ENCODE measurements at places on chromosomes 7 and 10.

DNA sequence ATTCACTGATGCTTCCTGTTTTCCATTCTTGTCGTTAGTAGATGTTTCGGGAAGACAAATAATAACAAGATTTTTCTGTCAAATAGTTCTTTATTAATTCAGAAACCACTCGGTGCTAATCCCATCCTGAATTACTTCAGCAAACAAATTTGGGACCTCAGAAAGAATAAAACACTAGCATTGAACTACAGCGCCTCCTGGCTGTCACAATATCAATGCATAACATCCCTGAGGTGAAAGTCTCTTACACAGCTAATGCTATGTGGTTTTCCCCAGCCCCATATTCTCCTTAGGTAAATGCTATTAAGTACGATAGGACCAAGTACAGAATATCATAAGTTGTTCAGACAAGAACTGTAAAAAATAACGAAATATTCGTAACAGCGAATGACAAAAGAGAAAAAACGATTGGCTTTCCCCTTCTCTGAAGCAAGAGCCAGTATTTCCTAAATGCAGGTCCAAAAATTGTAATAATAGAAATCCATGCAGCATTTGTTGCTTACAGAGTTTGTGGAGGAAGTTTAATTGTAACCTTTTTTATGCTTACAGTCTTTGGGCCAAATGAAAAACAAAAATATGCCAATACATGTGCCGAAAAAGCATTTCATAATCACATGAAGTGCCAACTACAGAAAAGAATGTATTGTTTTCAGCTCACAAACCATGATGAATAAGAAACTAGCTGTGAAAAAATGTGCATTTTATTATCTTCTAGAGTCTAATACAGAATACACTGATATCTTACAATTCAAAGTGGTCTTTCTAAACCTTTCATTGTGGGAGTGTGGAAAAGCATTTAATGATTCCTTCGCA is 47.3 kb downstream of the MYPN start:
- DNase-seq = peak; percentile 33

DNA sequence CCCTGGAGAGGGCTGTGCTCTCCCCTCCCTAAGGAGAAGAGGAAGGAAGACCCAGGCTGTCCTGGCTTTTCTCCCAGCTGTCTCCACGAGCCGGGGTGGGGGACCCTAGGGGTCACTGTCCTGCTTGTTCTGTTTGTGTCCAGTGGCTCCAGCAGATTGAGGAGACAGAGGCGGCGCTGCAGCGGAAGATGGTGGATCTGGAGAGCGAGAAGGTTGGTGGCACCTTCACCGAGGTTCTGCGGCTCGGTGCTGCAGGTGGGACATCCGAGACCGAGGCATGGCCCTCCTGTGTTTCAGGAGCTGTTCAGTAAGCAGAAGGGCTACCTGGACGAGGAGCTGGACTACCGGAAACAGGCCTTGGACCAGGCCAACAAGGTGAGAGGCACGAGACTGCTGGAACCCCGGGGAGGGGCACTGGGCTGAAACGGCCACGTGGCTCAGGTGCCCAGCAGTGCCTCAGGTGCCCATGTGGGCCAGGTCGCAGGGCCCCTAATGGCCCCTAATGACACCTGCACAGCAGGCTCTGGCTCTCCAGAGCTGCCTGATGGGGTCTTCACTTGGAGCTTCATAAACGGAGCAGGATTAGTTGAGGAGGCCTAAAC is 33.0 kb upstream of the DPYSL4 start:
- DNase-seq = no peak

DNA sequence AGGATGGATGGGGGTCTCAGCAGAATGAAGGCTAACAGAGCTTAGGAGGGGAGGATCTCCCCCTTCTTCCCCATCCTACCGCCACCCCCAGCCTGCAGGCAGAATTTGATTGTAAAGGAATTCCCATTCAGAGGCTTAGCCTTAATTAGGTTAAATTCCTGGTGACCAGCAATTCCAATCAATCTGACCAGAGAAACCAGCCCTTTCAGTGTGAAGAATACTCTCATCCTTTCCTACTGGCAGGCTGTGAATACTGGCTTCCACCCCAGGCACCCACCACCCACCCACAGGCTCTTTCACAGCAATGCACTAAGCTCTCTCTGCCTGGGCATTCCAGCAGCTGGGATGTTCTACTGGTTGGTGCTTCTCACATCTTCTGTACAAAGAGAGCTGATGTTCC is 137.9 kb upstream of the LYZL1 start:
- no peak for DNase-seq

DNA sequence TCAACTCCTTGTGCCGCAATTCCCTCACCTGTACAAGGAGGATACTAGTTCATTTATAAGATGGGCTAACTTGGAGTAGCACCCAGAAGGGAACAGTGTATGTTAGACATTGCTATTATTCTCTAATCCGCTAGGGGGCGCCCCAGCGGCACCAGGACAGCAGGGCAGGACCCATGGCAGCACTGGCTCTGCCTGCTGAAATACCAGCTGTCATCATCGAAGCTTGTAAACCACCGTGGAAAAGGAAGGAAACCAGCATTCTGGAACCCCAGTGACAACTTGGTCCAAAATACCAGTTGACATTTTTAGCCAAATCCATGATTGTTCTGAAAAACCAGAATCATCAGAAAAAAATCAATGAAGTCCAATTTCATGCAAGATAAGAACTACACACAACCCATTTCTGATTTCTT is 134.4 kb downstream of the ITGA8 start:
- peak; percentile 26 for DNase-seq

DNA sequence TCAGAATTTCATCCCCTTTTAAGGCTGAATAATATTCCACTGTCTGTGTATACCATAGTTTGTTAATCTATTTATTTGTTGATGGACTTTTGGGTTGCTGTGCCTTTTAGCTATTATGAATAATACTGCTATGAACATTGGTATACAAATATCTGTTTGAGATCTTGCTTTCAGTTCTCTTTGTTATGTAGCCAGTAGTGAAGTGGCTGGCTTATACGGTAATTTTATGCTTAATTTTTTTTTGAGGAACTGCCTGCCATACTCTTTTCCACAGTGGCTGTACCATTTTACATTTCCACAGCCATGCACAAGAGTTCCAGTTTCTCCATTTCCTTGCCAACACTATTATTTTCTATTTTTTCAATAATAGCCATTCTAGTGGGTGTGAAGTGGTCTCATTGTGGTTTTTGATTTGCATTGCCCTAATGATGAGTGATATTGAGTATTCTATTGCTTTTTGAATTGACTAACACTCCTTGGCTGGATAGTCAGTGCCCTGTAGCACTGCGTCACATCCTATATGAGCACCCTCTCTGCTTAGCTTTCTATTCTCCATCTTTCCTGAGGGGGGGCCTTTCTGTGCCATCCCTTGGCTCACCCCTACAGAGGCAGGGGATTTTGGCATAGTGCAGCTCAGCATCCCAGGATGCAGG is 29.4 kb upstream of the RAPGEF5 start:
- no peak for DNase-seq

GRCh38 chr7:102004229-102004628 is 186.8 kb downstream of the CUX1 start:
- DNase-seq = no peak

DNA sequence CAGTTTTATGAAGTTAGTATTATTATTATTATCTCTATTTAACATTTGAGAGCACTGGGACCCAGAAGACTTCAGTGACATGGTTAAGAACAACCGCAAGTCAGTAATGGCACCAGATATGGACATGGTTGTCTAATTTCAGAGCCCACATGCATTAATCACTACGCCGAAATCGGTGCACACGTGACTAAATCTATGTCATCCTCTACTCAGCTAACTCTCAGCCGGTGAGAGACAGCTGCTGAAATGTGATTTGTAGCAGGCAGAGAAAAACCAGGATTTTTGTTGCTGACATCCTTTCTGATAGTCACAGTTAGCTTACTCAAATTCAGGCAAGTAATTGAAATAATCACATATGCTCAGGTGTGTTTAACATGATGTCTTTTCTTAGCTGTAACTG is 127.7 kb downstream of the SPAG6 start:
- no peak for DNase-seq

GRCh38 chr7:133409966-133410365 is 157.1 kb downstream of the EXOC4 start:
- DNase-seq = no peak

DNA sequence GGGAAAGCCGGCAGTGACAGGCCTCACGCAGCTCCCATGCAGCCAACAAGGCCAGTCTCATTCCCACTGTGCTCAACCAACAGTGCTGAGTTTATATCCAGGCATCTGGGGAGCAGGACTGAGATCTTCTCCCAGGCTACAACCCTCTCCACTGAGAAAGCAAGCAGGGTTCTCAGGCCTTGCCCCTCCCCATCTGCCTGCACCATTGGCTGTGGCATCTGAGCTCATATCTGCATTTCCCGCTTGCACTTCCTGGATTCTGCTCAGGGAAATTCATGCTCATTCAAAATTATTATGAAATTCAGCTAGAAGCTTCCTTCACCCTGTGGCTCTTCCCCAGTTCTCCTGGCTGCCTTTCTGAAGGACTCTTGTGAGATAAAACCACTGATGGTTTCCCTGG is 1029.0 kb downstream of the GRM8 start:
- no peak for DNase-seq

- no peak for DNase-seq
These were observed 1.0 kb downstream of the INMT start for GRCh38 chr7:30752979-30753378.

DNA sequence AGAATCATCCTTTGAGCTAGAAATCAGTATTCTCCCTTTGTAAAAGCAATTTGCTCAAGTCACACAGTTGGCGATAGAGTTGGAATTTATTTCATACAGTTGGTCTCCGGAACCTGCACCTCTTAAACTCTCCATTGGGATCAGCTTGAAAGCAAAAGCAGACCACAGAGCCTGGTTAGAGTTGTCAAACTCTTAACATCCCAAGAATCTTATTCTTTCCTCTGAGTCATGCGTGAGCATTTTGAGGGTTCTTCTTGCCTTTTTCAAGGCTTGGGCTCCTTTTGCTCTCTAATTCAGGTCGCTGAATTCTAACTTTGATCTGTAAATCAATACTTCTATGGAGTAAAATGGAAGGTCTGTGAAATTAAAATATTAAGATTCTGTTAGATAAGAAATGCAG is 19.6 kb upstream of the SCIN start:
- no peak for DNase-seq

- DNase-seq = no peak
These were observed 116.6 kb upstream of the PALS2 start for GRCh38 chr7:24456526-24457218.

- DNase-seq = no peak
These were observed 359.4 kb downstream of the GPAM start for GRCh38 chr10:111824128-111824527.

- no peak for DNase-seq
These were observed 332.4 kb downstream of the PTEN start for GRCh38 chr10:88195841-88196240.

GRCh38 chr10:46525177-46525823 is 31.2 kb downstream of the GPRIN2 start:
- no peak for DNase-seq

DNA sequence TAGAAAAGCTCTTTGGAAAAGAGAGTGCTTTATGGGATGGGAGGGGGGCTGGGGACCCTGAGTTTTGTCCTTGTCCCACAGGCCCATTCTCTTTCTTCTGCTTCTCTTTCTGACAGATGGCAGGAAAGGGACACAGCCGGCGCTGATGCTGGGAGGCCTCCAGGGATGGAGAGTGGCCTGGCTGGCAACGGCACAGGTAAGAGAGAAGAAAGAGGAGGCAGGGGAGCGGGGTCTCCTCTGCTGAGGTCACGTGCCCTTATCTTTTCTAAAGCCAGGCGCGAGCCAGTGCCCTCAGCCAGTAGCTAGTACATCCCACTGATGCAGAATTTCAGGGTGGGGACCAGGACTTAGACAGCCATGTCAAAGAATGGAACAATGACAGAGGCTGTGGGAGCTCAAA is 9.2 kb downstream of the ZNF775 start:
- DNase-seq = no peak

GRCh38 chr10:125264757-125265578 is 104.6 kb upstream of the CTBP2 start:
- DNase-seq = no peak

- DNase-seq = peak; percentile 18
These were observed 208.6 kb upstream of the CCDC6 start for GRCh38 chr10:60114765-60115586.

DNA sequence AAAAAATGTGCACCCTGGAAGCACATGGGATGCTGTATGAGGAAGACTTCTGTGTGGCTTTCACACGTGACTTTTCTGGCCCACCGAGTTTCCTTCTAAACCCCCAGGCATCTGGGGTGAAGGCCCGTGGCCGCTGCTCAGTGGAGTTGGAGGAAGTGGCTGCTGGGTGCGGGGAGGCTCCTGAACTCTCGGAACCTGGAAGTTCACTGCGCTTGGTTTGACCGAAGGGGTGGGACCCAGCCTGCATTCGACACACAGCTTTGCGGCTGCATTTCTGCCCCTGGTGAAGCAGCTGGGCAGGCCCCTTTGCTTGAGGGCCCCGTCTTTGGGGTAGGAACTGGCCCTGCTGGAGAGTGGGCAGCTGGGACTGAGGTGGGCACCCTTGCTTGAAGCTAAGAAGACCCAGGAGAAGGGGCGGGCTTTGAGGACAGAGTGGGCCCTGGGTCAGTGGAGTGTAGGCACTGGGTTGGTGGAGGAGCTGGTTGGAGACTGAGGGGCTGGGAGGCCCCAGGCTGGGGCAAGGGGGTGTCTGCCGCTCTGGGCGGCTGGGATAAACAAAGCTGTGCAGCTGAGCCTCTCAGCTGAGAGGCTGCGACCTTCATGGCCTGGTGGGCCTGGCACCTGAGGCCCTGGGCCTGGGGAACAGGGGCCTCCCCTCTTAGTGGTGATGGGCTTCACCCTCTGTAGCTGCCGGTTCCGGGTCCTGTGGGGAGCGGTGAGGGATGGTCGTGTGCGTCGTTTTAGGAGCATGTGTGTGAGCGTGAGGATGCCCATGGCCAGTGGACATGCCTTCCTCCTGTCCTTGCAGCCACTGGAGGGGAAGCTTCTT is 78.0 kb downstream of the INPP5A start:
- DNase-seq = no peak

GRCh38 chr10:86107131-86107530 is 259.5 kb downstream of the GRID1 start:
- no peak for DNase-seq

GRCh38 chr10:27433976-27434375 is 70.1 kb upstream of the RAB18 start:
- DNase-seq = no peak

GRCh38 chr7:27605689-27606269 is 56.9 kb downstream of the HIBADH start:
- no peak for DNase-seq

DNA sequence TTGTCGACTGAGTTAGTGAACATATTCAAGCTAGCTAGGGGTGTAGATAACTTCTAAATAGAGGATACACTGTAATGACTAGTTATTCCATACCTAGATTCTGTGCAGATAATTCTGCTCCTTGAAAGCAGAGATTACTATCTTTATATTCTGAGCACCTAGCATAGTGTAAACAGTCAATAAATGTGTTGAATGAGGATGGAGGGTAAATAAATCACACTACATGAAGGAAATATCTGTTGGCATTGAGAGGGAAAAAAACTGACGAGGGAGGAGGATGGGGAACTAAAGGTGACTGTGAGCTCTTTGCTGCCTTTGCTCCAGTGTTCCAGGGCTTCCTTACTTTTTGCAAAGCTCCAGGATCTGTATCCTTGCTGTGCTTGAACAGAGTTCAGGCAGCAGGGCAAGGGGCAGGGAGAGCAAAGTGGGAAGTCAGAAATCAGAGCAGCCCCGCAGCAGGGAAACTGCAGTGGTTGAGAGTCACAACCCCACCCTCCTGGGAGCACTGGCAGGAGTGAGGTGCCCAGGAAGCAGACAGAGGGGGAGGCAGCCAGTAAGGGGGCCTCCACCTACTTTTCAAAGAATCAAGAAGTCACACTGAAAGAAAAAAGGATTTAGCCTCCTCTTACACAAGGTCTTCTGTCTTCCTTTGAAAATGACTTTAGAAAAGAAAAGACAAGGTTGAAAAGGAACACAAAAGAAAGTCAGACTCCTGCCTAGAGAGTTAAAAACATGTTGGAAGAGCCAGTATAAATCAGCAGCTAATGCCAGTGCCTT is 71.8 kb upstream of the LRRN3 start:
- no peak for DNase-seq

Measured in stimulated activated CD4-positive, alpha-beta T cell treated with anti-CD3 and anti-CD28 coated beads, Interleukin-12 subunit alpha, Interleukin-12 subunit beta, amount 100 ng/mL, for 48 hours (primary cell).